Activated CD8-positive, alpha-beta memory T cell treated with anti-CD3 and anti-CD28 coated beads for 4 hours (primary cell): ENCODE measurements at places on chromosomes 5 and 9.

DNA sequence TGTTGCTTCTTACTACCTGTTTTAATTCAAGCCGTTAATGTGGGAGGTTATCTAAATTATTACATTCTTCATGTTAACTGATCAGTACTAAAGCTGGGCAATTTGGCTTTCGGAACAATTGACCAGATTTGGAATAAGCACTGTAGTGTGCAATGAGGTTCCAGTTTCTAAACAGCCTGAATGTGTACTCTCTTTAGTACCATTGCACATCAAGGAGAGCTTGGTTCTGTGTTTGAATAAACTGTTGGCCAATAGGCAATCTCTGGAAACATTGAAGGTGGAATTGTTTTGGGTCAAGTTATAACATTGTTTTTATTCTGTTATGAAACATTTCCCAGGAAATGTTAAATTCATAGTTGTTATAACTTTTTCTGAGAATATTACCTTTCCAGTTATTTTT is 105.2 kb downstream of the PBX3 start:
- no peak for DNase-seq

GRCh38 chr5:82307451-82307850 is 29.3 kb upstream of the RPS23 start:
- no peak for DNase-seq

DNA sequence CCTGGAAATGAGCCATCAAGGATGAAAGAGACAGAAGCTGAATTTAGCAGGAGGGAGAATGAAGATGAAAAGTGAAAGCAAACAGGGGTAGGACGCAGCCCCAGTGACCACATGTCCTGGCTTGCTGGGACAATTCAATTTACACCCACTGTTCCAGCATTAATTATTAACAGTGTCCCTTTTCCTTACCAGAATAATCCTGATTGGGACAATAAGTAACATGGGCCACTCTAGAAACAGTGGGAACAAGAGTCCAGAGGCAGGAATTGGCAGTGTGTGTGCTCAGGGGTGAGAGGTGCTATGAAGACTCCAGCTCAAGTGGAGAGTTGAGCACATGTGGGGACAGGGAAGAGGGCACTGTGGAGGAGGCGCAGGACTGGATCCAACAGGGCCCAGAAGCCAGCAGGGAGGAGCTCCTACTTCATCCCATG is 147.1 kb downstream of the C5orf15 start:
- no peak for DNase-seq

GRCh38 chr9:37656936-37657335 is 6.2 kb downstream of the FRMPD1 start:
- no peak for DNase-seq

DNA sequence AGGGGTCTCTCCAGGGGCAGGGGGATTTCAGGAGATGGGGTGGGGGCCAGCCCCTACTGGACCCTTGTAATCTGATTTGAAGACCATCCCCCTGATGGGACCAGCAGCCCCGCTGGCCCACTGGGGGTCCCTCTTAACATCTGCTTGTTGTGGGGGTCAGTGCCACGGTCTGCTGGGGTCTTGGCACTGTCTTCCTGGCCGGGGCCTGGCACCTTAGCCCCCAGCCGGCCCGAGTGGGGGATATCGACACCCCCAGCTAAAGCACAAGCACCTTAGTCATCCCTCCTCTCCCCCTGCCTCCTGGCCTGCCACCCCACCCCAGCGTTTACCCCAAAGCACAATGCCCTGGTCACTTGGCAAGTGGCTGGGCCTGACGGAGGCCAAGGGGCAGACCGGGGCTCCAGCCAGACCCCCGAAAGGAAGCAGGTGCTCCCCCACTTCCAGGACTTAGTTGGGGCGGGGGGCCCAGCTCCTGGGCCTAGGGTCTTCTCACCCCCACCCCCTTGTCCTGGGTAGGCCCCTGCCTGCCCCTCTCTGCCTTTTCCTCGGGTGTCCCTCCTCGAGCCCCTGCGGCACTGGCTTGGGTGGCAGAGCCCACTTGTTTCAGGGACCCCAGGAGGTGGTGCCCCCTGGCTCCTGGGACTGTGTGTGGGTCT is 1.4 kb upstream of the NFX1 start:
- DNase-seq = no peak

- DNase-seq = no peak
Measured at GRCh38 chr5:90983148-90983547, 400.0 kb downstream of the ARRDC3 start.

DNA sequence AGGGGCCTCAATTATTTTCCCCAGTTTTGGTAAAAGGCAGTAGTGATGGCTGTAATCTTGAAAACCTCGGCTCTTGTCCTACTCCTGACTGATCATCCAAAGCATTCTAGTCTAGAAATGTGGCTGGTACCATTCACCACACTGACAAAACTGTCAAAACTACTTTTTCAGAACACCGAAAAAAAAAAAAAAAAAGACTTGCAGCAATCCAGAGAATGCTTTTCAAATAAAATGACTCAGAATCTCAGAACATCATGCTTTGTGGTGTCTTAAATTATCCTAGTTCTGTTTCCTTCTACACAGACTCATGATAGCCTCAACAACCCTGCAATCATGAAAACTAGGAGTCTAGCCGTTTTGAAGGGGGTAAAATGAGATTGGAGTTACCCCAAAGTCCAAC is 13.4 kb downstream of the SLC28A3 start:
- no peak for DNase-seq

- no peak for DNase-seq
Measured at GRCh38 chr9:91156451-91157234, 205.1 kb downstream of the AUH start.

DNA sequence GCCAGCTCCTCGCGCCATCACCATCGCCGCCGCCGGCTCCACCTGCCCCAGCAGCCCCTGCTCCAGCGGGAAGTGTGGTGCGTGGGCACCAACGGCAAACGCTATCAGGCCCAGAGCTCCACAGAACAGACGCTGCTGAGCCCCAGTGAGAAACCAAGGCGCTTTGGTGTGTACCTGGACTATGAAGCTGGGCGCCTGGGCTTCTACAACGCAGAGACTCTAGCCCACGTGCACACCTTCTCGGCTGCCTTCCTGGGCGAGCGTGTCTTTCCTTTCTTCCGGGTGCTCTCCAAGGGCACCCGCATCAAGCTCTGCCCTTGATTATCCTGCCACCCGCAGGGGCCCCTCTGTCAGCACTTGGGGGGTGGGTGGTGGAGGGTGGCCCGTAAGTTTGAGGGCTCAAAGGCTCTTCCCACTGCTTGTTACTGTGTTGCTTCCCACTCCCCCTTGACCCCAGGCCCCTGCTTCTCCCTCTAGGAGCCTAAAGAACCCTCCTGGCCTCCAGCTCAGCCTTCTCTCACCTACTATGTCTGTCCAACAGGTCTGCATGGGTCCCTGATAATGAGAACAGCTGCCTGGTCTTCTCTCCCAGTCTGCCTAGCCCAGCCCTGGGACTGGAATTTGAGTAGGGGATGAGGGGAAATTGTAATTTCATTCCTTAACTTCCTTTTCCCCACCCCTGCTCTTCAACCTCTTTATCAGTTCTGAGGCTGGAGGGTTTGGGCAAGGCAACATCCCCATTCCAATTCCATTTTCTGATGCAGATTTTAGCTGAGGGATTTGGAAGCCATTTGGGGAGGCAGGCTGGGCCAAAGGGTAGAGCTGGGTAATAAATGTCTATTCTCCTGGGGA is 9.0 kb downstream of the RACK1 start:
- no peak for DNase-seq

- DNase-seq = no peak
Measured at GRCh38 chr9:135343837-135344522, 135.6 kb upstream of the PPP1R26 start.

DNA sequence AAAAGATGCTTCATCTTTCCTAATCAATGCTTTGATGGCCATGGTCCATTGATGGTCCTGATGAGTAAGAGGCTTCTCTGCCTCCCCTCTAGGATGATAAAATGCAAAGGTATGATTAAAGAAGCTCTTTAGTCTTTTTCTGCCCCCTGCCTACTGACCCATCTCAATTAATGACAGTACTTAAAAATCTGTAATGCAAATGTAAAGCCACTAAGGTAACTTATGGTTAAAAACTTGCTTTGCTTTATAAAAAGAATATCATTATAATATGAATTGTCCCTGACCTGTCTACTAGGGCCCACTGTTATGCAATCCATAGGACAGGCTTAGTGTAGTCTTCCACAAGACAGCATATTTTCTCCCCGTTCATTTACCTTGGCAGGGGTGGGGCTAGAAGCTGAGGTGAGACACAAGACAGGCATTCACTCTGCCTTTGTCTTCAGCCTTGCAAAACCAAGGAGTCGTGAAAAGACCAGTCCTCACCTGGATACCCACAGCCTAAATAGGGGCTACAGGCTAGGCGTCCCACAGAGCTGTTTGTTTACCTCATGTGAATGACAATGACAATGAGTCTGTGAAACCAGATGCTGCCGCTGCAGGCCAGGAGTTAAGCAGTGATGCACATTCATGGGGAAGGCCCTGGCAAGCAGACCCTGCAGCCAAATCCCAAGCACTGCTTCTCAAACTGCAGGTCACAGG is 60.4 kb downstream of the BNC2 start:
- DNase-seq = no peak

DNA sequence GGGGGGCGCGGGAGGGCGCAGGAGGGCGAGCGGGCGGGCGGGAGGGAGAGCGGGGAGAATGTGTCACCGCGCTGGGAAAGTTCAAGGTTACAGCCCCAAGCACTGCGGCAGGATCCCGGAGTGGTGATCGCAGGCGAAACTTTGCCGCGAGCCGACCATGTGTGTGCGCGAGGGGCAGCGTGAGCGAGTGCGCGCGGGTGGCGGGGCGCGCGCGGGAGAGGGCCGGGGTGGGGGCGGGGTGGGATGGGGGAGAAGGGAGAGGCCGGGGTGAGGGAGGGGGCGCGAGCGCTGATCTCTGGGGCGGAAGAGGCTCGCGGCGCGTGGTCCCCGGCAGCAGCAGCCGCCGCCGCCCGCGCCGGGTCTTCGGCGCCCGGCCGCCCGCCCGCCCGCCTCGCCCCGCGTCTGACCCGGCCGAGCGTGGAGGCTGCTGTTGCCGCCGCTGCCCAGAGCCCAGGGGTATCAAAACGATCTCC is at the start of gene NFIB:
Gene NFIB, minus strand, starts transcription at position 191 of the 473 bp plus-strand sequence. CDS start 630 bp downstream, outside the sequence.
- DNase-seq = no peak
